Sigmoid colon (tissue), 7 donors: ENCODE measurements at places on chromosomes 5 and 9. TPM values are rescaled to one million over a fixed set of nuclear protein-coding genes. Genes with fewer than 3 reads are reported as not detected.

DNA sequence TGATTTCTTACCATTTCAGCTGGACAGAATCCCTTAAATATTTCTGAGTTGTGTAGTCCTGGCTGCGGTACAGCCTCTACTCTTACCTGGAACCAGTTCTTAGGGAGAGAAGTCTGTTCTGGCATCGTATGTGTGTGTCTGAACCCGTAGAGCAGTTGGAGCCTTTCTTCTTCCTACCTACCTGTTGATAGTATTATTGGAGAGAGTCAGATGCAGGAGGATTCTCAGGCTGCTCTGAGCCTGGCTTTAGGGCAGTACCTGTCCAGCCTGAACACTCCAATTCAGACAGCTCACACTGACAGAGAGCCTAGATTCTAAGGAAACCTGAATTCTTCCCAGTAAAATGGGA, 190.1 kb downstream of the CD180 start:
- H3K36me3 ChIP-seq, result no peaks in the 10 kb centered on the region
- H3K27me3 ChIP-seq, result no peaks in the 10 kb centered on the region
- H3K4me3 ChIP-seq, result peak overlapping the region; percentile 69
- peak overlapping the region; percentile 90 for H3K27ac ChIP-seq

- no peak for DNase-seq
- H3K4me3 ChIP-seq, result no peak overlapping the region
- no peak overlapping the region for H3K27ac ChIP-seq
- peaks cover 22% of the 10 kb centered on the region for H3K27me3 ChIP-seq
These were observed 27.3 kb upstream of the FANCC start for GRCh38 chr9:95344735-95345325.

Gene COQ4
- 28.5 TPM for total RNA-seq

GRCh38 chr5:142063878-142064331, 44.7 kb upstream of the NDFIP1 start:
- no peaks in the 10 kb centered on the region for H3K27me3 ChIP-seq
- no peak overlapping the region for H3K4me3 ChIP-seq
- no peak overlapping the region for H3K27ac ChIP-seq
- DNase-seq, result peak; percentile 80
- no peaks in the 10 kb centered on the region for H3K36me3 ChIP-seq

Gene COL23A1
- total RNA-seq, result 0.28 TPM

DNA sequence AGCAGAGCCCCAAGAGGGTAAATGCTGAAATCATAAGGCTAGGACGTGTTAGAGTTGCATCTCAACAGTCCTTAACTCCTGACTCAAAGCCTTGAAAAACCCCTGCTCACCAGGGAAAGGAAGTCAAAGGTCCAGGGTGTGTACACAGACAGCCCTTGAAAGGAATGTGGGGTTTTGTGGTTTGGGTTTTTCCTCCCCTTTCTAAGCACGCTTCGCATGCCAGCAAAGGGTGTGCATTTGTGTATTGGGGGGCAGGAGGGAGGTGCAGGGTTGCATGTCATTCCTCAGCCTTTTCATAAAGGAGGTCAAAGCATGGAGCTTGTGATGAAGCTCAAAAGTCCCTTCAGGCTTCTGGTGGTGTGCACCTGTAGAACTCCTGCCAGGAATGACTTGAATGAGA, 17.3 kb upstream of the XPA start:
- H3K4me3 ChIP-seq, result no peak overlapping the region
- no peak for DNase-seq
- H3K27me3 ChIP-seq, result peaks cover 6% of the 10 kb centered on the region
- no peaks in the 10 kb centered on the region for H3K36me3 ChIP-seq

DNA sequence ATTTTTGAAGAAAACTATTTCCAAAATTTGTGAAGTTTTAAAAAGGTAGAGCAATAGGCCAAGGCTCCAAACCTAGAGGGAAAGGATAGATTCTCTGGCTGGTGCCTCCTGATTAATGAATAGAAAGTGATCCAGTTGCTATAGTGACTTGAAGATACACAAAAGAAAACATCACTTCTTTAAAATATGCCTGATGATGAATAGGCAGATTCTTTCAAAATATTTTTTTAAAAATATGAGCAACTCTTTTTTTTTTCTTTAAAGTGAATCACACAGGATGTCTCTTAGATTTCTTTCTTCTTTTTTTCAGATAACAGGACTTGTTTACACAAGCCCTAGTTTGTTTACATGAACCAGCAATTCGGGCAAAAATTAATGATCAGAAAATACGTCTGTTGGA, 124.4 kb downstream of the RFK start:
- H3K27ac ChIP-seq, result peak overlapping the region; percentile 12
- no peak overlapping the region for H3K4me3 ChIP-seq
- DNase-seq, result no peak
- H3K36me3 ChIP-seq, result no peaks in the 10 kb centered on the region
- H3K4me1 ChIP-seq, result peaks cover 11% of the 10 kb centered on the region

GRCh38 chr9:85056203-85056572, 386.7 kb downstream of the NTRK2 start:
- no peaks in the 10 kb centered on the region for H3K27me3 ChIP-seq
- H3K4me1 ChIP-seq, result no peaks in the 10 kb centered on the region
- no peak overlapping the region for H3K4me3 ChIP-seq
- DNase-seq, result no peak

DNA sequence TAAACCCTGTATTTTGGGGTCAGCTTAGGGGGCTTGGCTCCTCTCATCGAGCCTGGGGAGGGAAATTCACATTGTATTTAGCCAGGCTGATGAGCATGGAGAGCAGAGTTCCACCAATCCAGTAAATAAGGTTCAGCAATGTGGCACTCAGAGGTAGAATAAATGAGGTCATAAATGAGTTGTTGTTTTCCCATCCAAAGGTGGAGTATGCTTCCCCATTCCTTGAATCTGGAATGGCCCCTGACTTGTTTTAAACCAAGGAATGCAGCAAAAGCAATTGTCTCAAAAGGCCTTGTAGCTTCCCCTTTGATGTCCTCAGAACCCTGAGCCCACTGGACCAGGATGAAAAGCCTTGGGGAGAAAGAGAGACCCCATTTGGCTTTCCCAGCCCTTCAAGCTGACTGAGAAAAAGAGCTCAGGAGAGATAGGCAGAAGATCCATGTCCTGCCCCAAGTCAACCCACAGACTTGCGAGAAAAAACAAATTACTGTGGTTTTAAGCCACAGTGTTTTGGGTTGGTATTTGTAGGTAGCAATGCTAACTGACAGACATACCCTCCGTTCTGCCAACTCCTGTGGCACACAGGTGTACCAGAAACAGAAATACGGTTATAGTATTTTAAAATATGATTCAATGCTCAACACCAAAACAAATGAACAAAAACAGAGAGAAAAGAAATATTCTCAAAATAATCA, 566.0 kb upstream of the DMAC1 start:
- no peaks in the 10 kb centered on the region for H3K27me3 ChIP-seq
- H3K4me1 ChIP-seq, result no peaks in the 10 kb centered on the region
- H3K27ac ChIP-seq, result no peak overlapping the region
- no peaks in the 10 kb centered on the region for H3K36me3 ChIP-seq
- no peak for DNase-seq

DNA sequence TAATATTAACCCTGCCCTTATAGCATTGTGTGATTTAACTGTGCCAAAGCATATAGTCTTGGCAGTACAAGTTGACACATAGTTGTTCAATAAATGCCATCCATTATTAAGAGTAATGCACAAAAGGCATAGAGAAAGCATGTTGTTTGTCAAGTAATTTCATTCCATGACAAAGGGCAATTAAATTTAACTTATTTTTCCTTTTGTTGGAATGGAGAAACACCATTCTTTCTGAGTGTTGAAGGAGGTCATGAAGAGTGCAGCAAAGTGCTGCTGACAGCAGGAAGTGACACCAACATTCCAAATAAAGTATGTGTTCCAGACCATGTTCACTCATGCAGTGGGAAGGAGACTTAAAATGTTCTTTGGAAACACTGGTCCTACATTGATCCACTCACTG, 29.1 kb downstream of the ANKDD1B start:
- no peak for DNase-seq
- no peak overlapping the region for H3K27ac ChIP-seq
- no peaks in the 10 kb centered on the region for H3K27me3 ChIP-seq
- H3K36me3 ChIP-seq, result no peaks in the 10 kb centered on the region

GRCh38 chr5:136808756-136809155, 443.4 kb upstream of the TRPC7 start:
- DNase-seq, result no peak
- no peak overlapping the region for H3K27ac ChIP-seq
- H3K4me1 ChIP-seq, result peaks cover 11% of the 10 kb centered on the region
- no peak overlapping the region for H3K4me3 ChIP-seq

GRCh38 chr5:65967288-65968066, 41.1 kb downstream of the ERBIN start:
- H3K36me3 ChIP-seq, result no peaks in the 10 kb centered on the region
- no peak overlapping the region for H3K27ac ChIP-seq
- H3K27me3 ChIP-seq, result no peaks in the 10 kb centered on the region
- DNase-seq, result no peak
- no peaks in the 10 kb centered on the region for H3K4me1 ChIP-seq
